Fibroblast of skin of scalp (primary cell): ENCODE measurements at places on chromosomes 2 and 18.
A peak's percentile ranks its signal among the peaks of the same experiment; 100 is the strongest.

GRCh38 chr2:197839327-197839726 lies 34.9 kb downstream of the PLCL1 start:
- no peak for DNase-seq

- DNase-seq = no peak
These were observed 57.4 kb upstream of the CHST9 start for GRCh38 chr18:27242392-27243047.

GRCh38 chr2:235616885-235617284 lies 123.0 kb downstream of the AGAP1 start:
- DNase-seq = peak; percentile 83

GRCh38 chr2:160091381-160091780 lies 29.0 kb upstream of the PLA2R1 start:
- DNase-seq = peak; percentile 19

DNA sequence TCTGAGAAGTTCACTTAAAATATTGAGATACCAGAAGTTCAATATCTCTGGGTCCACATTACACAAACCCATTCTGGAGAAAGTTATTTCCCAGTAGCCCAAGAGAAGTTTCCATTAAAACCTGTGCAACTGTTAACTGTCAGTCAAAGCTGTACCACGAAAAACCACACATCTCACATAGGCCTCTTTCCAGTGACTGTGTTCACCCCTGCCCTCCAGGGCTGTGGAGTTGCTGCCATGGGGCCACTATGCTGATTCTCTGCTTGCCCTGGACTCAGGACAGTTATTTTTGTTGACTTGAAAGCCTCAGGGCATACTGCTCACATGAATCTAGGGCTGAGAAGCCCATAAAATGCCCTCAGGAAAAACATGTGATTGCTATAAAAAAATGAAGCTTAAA lies 153.8 kb downstream of the PIEZO2 start:
- no peak for DNase-seq

DNA sequence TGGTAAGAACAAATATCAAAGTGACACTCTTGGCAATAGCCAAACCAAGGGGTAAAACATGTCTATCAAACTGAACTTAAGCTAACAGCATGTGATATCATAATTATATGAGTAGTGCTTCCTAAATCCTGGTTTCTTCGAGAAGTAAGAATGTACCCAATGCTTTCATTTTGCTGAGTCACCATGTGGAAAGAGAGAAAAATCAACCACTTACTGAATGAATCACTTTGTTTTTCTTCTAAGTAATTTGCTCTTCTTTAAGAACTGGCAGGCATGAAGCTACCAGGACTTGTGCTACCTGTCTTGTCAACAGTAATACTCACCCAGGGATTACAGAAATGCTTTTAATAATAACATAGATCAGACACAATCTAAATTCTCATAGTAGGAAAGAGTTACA lies 19.0 kb upstream of the DUSP19 start:
- peak; percentile 85 for DNase-seq

DNA sequence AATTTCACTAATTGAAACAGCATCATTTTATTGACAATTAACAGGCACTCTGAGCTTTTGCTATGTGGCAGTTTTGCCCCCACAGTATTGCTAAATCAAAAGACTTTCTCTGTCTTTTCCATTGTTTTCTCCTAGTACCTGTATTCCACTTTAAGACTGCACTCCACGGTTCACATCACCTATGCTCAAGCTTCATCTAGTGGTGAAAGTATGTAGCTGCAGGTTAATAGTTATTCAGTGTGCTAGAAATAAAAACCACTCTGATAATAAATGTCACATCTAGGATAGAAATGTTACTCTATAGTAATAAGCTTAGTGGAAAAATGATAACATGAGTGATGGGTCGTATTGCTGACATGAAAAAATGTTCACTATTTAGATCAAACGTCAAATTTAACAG lies 24.6 kb downstream of the ARL6IP6 start:
- no peak for DNase-seq

DNA sequence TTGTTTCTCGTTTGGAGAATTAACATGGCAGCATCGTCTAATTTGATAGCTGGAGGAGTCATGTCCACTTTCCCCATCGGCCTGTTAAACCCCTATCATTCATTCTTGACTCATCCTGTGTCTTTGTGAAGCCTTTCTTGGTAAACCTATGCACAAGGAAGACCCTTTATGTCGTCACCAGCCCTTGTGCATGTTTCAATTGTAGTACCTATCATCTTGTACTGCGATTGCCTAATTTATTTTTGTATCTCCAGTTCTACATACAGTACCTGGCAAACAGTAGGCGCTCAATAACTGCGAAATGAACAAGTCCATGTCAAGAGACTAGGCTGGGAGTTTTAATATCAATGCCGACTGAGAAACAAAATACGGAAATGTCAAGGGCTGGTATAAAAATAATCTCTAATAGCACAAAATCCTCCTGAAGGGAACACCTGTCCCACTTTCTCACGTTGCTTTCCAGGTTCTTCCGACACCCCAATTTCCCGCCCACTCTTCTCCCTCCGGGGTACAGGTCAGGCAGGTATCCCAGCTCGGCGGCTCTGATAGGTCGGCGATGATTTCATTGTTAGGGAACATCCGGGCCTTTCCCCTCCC lies 1.3 kb upstream of the PPM1B start:
- no peak for DNase-seq

GRCh38 chr2:171154348-171154747 lies 6.3 kb downstream of the TLK1 start:
- DNase-seq = no peak

GRCh38 chr2:181146171-181146570 lies 165.8 kb downstream of the UBE2E3 start:
- DNase-seq = no peak

GRCh38 chr18:49094979-49095632 lies 144.3 kb upstream of the SMAD7 start:
- peak; percentile 78 for DNase-seq

DNA sequence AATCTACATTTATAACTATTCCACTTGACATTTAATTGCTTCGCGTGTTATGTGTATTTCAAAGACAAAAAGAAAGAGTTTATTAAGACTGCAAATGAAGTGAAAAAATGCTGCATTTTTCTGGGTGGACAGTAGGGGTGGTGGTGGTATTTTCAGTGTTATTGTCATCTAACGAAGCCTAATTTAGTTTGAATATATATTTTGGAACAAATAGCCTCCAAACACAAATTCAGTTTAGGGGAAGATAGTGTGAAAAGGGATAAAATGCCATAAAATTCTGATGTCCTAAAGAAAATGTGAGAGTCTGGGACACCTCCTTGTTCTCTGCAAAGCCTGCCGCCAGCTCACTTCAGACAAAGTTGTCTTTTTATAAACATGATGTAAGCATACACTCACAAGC lies 425.1 kb downstream of the NRXN1 start:
- DNase-seq = no peak

GRCh38 chr2:39422700-39423099 lies 14.4 kb downstream of the MAP4K3 start:
- DNase-seq = no peak

DNA sequence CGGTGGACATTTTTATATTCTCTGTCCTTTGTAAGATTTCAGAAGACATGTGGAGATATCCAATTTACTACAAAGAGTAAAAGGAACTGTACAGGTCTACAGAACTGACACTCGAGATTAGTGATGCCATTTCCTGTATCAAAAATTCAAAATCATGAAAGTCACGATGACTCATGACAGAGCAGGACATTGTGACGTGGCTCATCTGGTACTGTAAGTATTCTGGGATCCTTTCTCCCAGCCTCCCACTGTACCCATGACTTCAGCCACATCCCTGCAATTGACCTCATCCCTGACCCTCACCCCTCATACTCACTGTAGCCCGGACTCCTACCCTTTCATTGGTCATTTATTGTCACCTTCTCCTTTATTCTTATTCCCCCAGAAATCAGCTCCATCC lies 736.5 kb downstream of the EPHA4 start:
- DNase-seq = peak; percentile 1

GRCh38 chr2:238444242-238444641 lies 17.5 kb downstream of the ASB1 start:
- DNase-seq = no peak

DNA sequence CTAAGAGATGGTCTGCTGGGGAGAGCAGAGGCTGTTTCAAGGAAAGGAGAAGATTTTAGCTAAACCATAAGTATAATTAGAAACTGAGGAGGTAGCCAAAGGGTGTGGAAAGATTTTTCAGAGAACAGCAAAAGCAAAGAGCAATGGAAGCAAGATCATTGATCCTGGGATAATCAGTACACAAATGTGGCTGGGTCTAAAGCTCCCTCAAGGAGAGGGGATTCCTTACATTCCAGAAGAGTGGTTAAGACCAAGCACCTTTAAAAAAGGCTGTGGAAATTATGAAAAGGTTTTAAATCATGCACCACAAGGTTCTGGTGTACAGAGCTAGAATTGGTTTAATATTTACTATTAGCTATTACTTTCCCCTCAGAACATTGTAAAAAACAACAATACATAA lies 246.0 kb upstream of the UBE2E3 start:
- no peak for DNase-seq

GRCh38 chr18:3450012-3450798 lies at the start of gene TGIF1:
Gene TGIF1 (plus strand): TSS chr18:3450172. CDS start chr18:3450490, 318 bp downstream.
- peak; percentile 87 for DNase-seq
